ENCODE measurements at places on chromosomes 4 and X. TPM values are rescaled to one million over a fixed set of nuclear protein-coding genes. Genes with fewer than 3 reads are reported as not detected.

The SYNPO2 gene
- total RNA-seq: 1.5 TPM

The TRAPPC11 gene
- 35.9 TPM for total RNA-seq

The PRDM8 gene
- not detected for total RNA-seq

The ZCCHC4 gene
- 13.6 TPM for total RNA-seq

The USO1 gene
- total RNA-seq: 162 TPM

The YTHDC1 gene
- total RNA-seq: 109 TPM

The NHS gene
- total RNA-seq: 4.5 TPM

The AMTN gene
- total RNA-seq: not detected

GRCh38 chrX:53445977-53446376, 11.8 kb upstream of the HSD17B10 start:
- DNase-seq: peak; percentile 51

- no peak for DNase-seq
Observed at GRCh38 chr4:121026034-121026433, 46.3 kb downstream of the NDNF start.

DNA sequence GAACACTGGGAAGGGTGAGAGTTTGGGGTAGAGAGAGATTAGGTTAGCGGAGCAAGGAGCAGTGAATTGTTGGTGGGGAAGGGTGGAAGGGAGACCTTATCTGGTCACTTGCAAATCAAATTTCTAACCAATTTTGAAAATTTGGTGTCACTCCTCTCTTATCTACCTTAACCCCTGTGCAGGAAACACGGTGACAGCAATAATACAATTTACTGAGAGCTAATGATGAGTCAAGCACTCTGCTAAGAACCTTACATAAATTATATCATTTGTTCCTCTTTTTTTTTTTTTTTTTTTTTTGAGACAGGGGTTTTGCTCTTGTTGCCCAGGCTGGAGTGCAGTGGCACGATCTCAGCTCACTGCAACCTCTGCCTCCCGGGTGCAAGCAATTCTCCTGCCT, 116.4 kb downstream of the C4orf51 start:
- DNase-seq: no peak

- peak; percentile 16 for DNase-seq
Observed at GRCh38 chrX:22383988-22384387, 111.3 kb downstream of the CBLL2 start.

- no peak for DNase-seq
Observed at GRCh38 chr4:176799653-176800052, 6.9 kb upstream of the VEGFC start.

DNA sequence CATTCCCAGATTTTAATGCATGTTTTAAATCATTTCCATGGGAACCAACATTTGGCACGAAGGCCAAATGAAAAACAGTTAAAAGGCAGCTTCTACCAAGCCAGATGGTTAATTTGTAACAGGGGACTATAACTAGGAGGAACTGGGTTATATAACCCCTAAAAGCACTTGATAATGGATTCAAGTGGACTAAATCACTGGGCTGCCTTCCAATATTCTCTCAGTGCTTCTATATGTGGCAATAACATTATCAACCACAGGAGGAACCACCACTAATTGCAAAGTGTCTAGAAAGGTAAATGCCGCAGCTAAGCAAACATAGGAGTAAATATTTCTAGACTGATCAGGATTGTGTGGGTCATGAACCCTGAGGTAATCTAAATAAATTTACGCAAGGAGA, 391.5 kb downstream of the UBE2NL start:
- DNase-seq: no peak

DNA sequence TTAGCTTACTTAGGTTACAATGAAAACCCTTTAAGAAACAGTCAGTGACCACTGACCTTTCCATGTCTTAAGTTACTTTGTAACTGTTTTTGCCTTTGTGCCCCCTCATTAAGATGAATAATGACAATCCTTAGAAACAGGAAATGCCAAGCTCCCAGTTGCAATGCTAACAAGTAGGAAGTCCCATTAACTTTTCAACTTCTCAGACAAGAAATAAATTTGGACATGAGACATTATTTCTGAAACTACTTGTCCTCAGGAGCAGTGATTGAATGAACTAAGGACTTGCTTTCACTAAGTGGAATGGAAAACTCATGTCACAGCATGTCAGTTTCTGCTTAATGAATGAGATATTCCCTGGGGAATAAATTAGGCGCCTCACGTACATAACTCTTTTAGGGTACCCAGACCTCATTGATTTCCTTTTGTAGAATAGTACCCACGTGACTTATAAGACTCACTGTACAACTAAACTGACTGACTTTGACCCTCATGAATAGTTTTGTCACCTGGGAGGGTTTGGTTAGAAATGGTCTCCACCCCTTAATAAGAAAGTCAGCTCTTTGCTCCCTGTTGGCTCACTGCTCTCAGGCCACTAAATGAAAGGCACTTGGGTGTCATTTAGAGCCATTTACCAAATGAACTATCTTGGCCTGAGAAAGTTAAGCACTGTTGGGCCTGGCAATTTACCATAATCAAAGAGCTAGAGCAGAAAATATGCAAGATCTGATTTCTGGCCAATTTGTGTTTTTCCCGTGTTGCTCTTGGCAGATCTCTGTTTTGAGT, 383.9 kb downstream of the RPA4 start:
- no peak for DNase-seq

DNA sequence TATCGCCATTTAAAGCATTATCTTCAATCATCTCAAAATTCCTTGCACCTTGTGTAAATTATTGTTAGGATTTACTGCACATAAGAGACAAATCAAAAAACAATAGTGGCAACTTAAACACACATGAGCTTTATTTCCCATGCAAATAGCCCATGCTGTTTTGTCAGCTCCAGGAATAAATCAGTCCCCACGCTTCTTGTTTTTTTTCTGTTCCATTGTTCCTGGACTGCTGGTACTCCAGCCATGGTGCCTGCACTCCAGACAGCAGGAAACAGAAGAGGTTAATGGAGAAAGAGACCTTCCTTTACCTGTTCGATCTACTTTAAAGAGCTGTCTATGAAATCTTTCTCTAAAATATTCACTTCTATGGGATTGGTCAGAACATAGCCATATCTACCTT, 1515.7 kb upstream of the TENM3 start:
- no peak for DNase-seq

DNA sequence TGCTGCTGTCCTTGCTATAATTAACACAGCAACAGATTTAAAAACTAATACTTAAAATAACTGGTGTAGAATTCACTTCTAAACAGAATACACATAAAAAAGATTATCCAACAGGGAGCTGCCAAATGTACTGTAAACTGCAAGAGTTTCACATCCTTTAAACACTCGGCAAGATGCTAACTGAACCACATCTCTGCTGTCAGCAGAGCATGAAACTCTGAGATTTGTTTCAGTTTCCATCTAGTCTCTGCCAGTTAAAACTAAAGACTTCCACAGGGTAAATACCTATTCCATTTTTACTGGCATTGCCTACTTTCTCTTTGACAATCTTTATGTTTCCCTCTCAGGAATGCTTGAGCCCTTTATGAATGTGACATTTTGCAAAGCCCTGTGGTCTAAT, 127.7 kb downstream of the SLC7A11 start:
- no peak for DNase-seq

- no peak for DNase-seq
Observed at GRCh38 chrX:48470110-48470832, at the start of gene SLC38A5. TSS of gene SLC38A5 (minus strand) at chrX:48470260. CDS start at chrX:48467924, 2,336 bp downstream.

DNA sequence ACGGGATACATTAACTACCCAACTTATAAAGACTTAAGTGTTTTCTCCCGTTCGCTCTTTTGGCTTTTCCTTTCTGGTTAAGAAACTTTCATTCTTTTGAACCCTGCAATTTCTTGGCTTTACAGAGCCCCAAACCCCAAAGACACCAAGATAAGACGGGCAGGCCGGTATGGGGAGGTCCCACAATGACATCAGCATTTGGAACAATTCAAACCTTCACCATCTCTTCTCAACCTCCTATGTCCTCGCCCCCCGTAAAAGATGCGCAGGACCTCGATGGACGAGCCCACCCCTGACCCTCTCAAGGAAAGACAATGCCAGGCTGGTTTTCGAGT, 999 bp downstream of the ZNF518B start:
- no peak for DNase-seq

GRCh38 chrX:133897593-133898163, 87.7 kb downstream of the GPC3 start:
- DNase-seq: no peak

DNA sequence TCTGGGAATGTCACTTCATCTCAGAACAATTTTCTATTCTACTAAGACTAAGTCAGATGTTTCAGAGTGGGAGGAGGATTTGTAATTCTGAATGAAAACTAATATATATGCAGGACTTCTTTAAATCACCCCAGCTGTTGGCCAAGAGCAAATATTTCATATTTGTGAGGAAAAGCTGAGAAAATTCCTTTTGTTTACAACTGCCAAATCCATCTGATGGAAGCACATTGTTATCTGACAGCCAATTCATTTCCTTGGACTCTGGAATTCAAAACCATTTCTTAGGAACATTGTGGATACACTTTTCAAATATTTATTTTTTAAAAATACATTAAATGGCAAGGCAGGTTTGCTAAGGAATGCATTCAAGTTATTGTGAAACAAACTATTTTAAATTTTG, 8.0 kb downstream of the SLIT2 start:
- no peak for DNase-seq

GRCh38 chrX:107725761-107726555, 49.6 kb downstream of the TSC22D3 start:
- DNase-seq: no peak

- no peak for DNase-seq
Observed at GRCh38 chr4:82678051-82678450, 116.3 kb upstream of the TMEM150C start.

DNA sequence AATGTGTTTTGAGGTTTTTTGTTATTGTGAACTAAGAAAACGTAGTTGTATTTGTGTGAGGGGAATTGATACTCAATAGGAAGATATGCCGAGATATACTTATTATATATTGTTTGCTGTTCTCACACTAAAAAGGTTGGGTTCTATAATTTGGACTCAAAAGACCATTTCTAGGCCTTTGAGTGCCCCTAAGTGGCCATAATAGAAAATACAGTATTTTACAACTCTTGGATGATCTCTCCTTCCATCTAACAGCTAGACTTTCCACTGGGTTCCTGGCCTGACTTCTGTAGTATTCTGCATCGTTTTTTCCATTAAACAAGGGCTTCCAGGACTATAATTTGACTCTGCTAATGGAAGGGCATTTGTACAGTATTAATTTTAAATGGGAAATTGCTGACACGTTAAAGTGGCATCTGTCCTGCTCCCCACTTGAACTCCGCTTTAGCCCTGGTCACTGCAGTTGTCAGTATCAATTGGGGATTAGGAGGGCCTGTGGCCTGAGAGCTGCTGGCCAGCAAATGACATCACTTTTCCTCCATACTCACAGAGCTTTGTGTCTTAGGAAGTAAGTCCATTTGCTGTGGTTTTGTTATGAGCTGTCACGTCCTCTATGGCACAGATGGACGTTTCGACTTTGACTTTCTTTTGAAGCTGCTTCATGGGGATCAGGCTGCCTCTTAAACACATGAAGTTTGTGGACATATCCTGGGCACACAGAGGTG, 176.9 kb downstream of the SLIT2 start:
- DNase-seq: no peak

DNA sequence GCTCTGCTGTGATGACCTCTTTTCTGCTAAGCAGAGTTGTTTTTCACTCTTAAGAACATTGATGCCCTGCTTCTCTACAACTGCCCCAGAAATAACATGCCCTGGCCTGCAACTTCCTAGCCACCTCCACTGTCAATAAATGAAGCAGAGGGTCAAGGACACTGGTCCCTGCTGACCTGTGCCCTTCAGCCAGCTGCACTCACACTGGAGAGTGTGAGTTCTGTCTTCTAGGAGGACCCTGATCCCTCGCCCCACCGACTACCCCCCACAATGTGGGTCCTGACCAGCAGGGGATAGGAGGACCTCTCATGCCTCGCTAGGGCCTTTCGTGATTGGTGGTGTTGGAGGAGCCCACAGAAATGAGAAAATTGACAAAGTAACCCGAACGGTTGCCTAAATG, 408.1 kb upstream of the GALNT7 start:
- no peak for DNase-seq
